ENCODE measurements at places on chromosomes 1 and 21.

DNA sequence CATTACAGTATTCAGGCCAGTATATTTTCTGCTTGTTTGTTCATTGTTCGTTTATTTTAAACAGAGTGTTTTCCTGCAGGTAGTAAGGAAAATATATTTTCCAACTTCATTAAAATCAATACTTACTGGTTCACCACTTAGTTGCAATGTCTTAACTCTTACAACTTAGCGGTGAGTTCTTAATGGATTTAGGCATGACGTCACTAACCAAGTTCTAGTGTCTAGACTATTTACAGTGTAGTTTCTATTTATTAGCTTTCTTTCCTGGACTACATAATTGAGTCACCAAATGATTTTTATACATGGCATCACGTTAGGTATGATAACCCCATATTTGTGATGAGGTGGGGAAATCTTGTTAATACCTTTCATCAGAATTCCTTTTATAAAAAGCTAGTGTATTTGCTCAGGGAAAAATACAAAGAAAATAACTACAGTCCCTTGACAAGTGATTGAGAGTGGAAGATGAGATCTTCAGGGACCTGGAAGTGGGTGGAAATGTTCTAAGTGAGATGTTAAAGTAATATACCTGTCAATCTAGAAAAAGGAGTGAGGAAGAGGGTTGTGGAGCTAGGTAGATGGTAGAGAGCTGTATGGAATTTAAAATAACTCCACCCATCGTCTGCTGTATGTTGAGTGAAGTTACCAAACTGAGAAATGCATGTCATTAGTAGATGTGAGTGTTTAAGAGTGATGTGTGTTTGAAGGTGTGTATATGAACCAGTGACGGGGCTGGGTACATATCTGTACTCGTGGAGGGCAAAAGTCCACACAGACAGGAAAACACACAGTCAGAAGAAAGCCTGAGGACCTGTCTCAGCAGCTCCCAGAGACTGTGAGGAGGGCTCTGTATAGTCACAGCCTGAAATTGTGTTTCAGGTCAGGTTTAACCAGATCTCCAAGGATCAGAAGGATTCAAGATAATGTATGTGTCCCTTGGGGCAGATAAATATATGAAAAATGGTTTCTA lies 197.6 kb upstream of the ADAMTS5 start:
- no peak for DNase-seq

GRCh38 chr21:37767984-37768383 lies 148.3 kb downstream of the KCNJ6 start:
- DNase-seq = no peak

GRCh38 chr1:57017200-57017599 lies 51.4 kb upstream of the C8B start:
- no peak for DNase-seq

DNA sequence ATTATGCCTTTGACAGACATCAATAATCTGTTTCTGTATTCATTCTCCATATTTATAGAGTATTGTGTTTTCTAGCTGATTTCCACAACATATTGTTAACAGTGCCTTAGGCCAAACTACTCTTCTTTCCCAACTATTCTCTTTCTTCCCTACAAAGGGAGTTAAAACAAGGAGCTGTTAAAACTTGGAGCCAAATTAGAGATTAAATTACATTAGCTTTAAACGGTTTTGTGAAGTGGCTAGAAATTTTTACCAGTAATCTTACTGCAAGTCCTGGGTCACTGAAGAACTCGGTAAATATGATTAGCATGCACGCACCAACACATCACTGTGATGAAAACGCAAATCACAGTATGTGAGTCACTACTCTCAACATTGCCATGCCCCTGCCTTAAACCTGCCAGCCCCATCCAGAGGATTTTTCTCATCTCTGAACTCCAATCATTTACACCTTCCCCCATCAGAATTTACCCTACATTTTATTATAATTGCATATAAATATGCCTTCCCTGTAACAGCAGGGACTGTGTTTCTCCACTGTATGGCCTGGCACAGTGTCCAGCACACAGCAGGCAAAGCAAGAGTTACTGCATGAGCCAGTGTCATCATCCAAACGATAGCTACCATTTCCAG lies 1.5 kb upstream of the PRDX6 start:
- DNase-seq = no peak

DNA sequence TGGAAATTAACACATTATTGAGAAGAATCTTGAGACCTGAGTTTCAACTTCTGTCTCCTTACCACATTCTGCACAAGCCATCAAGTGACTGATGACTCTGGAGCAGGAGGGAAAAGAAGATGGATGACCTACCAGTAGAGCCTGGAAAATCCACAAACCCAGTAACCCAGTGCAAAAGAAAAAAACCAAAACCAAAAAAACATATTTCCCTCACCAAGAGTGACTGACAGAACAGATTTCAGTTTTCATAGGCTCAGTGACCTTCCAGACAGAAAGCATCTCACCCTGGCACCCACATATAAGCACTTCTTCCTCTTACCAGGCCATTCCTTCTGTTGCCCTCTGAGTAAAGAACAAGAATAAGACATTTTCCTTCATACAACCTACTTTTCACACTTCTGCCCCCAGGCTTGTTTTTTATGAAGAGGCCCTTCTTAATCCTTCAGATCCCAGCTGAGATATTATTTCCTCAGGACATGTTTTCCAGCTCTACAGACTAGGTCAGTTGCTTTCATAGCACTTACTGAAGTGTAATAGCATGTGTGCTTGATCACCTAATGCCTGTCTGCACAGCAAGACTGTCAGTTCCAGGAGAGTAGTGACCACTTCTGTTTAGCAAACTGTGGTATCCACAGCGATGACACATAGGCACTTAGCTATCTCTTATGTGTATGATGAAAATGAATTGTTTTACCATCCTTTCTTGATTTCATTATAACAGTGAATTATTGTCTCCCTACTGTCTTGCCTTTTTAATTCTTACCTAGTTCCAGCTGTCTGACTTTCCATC lies 4.0 kb downstream of the TSACC start:
- no peak for DNase-seq

DNA sequence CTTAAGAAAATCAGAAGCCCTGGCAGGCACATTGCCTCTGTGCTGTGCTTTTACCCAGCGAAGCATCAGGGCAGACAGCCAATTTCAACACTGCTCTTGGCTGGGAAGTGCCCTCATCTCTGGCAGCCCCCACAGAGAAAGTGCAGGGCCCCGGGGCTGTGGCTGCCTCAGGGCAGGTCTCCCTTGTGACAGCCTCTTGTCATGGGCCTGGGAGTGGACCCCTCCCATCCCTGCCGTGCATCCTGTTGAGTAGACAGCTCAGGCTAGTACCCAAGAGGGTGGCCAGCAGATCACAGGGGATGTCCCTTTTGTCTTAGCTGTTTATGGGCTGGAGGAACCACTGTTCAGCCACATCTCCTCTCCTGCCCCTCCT lies 23.3 kb downstream of the TTC34 start:
- DNase-seq = no peak

DNA sequence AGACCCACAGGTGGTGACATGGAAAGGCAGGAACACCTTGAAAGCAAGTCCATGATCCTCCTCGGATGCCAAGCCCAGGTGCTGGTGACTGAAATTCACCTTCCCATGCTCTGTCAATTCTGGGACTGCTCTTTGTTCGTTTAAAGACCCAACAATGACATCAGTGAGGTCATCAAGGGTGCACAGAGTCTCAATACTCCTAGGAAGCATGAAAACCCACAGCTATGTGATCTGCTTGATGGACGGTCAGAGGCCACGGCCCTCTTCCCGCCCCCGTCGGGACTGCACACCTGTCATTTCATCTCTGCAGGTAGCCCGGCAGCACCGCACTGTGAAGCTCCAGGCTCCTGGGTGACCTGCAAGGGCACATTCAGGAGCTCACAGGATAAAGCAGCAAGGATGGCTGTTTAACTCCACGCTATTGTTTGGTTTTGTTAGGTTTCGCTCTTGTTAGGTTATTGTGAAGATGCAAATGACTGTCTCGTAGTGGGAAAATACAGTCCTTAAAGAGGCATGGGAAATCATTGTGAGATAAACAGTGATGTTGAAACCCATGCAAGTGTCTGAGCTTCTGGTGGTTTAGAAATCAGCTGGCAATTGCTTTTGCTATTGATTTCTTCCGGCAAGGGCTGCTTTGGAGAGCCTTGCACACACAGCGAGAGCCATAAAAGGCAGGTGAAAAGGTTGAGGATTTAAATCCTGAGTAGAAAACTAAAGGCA lies 124.8 kb upstream of the AJAP1 start:
- DNase-seq = no peak

- no peak for DNase-seq
These were observed 76.4 kb downstream of the HLCS start for GRCh38 chr21:36890086-36890485.

Measured in NCI-H2107 (cell line).